ENCODE measurements at places on chromosomes 3 and 15. TPM values are rescaled to one million over a fixed set of nuclear protein-coding genes. Genes with fewer than 3 reads are reported as not detected.

RARB gene
- not detected for polyA plus RNA-seq

GPR62 gene
- polyA plus RNA-seq = not detected

IL17RB gene
- 0.28 TPM for polyA plus RNA-seq

PRR20G gene
- not detected for polyA plus RNA-seq

EIF5A2 gene
- polyA plus RNA-seq = 6.1 TPM

AP3B2 gene
- polyA plus RNA-seq = not detected

KBTBD13 gene
- not detected for polyA plus RNA-seq

ROPN1 gene
- not detected for polyA plus RNA-seq

OXNAD1 gene
- 4.7 TPM for polyA plus RNA-seq

GABRG3 gene
- polyA plus RNA-seq = not detected

CTNNB1 gene
- polyA plus RNA-seq = 86.1 TPM

P2RY13 gene
- 0.41 TPM for polyA plus RNA-seq

FRMD5 gene
- 0.77 TPM for polyA plus RNA-seq

DISP2 gene
- polyA plus RNA-seq = 0.25 TPM

GOLGA6A gene
- not detected for polyA plus RNA-seq

ARL14 gene
- polyA plus RNA-seq = not detected

SCAANT1 gene
- polyA plus RNA-seq = not detected

LRRC34 gene
- polyA plus RNA-seq = 0.89 TPM

CNTN3 gene
- not detected for polyA plus RNA-seq

RLBP1 gene
- polyA plus RNA-seq = not detected

ARGFX gene
- polyA plus RNA-seq = not detected

All from naive B cell (primary cell).